ENCODE measurements at places on chromosomes 13 and 19.

DNA sequence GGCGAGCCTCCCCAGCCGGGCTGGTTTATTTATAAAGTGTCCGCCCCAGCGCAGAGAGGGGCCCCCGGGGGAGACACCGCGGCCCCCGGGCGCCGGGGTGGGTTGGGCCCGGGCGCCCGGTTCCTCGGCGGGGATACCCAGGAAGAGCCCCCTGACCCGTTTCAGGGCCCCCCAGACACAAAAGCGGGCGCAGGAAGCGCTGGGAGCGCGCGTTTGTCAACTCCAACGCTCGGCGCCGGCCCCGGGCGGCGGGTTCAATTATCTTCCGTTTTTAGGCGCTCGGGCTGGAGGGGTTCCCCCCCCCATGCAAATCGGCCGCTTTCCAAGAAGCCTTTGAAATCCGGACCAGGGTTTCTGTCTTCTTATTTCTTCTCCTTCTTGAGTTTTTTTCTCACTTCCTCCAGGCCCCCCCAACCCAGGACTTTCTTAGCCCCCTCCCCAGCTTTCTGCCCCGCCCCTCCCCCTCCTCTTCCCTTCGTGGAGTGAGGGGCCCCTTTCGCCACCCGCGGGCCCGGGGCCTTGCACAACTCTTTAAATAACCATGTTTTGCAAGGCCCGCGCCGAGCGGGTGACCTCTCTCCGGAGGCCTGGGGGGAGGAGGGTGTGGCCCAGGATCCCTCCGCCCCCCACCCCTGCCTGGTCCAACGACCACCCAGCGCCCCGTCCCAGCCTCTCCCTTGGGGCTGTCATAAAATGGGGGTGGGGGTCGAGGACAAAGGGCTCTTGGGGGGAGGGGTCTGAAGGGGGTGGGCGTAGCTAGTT is 935 bp downstream of the ARID3A start:
- no peak for DNase-seq

DNA sequence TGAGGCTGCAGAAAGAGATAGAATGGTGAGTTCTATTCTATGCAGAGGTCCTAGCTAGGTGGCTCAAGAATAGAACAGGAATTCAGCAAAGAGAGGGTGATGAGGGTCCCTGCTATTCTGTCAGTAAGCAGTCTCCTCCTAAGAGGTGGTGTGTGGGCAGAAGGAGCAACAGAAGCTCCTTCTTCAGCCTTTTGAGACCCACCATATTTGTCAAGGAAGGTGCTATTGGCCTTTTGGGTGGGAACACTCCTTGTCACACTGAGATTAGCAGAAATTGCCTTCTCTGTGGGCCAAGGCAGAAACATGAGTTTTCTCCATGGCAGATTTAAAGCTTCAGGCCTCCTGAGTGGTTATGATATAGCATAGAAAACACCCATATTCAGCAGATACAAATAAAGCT is 39.4 kb upstream of the RAP2A start:
- no peak for DNase-seq

DNA sequence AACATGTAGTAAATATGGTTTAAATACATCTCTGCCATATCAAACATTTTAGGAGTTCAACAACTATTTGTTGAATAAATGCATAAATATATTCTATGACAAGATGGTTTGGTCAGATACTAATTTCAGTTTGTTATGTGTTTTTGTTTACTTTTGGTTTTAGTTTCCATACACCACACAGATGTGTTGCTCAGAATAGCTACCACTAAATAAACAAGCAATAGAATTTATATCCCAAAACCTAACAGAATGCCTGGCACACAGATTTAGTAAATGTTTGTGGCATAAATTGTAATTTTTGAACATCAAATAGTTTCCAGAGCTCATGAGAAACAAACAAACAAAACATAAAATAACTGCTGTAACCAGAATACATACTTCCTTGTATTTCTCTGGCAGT is 126.8 kb upstream of the ATXN8OS start:
- no peak for DNase-seq

- no peak for DNase-seq
These were observed 5.4 kb upstream of the UBL3 start for GRCh38 chr13:29855784-29856183.

GRCh38 chr19:927780-928401 is 2.1 kb downstream of the ARID3A start:
- DNase-seq = no peak

- DNase-seq = no peak
These were observed 16.1 kb downstream of the NDFIP2 start for GRCh38 chr13:79497064-79497463.

DNA sequence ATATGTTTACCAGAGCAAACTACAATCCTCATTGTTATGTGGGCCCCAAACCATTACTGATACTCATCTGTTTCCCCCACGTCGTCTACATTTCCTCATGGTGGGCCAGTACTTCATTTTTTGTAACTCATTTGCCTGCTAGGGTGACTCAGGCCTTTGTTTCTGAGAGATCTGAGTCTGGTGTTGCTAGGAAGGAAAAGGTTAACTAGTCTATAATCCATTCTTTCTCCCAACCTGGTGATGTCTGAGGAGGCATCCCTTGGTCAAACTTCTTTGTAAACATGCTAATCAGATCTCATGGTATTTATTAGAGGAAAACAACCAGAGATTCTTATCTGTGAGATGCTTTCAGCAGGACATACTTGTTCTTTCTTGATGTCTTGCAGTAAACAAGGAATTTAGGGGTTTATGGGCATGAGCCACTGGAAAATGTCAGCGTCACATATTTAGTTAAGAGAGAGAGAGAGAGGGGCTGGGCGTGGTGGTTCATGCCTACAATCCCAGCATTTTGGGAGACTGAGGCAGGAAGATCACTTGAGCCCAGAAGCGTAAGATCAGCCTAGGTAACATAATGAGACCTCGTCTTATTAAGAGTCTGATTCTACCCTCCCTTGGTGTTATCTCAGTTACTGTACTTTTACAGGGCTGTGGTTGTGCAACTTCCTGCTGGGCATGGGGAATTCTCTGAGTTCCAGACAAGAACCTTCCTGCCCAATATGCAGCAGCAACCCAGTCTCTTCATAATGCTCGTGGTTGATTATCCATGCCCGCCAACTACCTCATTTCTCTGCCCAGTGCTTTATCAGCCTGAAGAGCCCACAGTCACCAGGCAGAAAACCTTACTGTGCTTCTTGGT is 9.7 kb upstream of the DPRX start:
- no peak for DNase-seq

- DNase-seq = no peak
These were observed 5.7 kb downstream of the ZNF574 start for GRCh38 chr19:42081584-42082203.

DNA sequence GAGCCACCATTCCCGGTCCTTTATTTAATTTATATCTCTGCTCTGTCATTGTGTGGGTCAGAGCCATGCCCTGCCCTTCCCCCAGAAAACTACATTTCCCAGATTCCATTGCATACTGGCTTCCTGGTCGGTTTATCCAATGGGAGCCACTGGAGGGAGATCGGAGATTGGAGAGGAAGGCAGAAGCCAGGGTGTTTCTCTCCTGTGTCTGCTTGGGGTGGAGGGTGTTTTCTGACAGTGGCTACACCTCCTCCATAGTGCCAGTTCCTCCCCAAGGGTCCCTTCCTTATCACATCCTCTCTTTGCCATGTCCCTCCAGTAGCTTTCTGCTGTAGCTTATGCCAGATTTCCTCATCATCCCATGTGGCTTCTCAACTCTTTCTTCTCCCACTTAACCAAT is 19.0 kb downstream of the OLFM2 start:
- no peak for DNase-seq

DNA sequence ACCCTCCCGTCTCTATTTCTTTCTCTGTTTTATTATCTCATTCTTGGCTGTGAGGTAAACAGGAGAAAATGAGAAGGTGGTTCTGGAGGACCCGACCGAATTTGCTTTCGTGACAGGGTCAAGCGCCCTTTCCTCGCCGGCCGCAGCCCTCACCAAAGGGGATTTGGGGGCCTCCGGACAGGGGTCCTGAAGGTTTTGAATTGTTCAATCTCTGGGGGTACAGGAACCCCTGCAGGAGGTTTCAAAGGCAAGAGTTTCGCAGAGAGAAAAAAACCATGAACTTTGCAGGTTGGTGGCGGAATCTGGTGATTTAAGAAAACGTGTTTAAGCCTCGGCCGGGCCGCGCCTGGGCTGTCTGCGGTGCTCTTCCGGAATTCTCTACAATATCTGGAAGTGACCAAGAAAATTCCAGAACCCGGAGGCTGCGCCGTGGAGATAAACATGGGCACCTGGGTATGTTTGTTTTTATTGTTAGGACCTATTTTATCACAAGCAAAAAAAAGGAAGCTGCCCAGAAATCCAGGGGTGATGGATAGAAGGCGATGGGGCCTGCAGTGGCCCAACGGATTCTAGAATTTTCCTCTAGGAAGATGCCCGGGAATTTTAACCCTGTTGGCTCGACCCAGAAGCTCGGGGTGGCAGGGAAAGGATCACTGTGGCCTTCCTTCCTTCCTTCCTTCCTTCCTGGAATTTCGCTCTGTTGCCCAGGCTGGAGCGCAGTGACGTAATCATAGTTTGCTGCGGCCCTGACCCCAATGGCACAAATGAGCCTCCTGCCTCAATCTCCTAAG is 14.2 kb upstream of the PTBP1 start:
- DNase-seq = no peak

DNA sequence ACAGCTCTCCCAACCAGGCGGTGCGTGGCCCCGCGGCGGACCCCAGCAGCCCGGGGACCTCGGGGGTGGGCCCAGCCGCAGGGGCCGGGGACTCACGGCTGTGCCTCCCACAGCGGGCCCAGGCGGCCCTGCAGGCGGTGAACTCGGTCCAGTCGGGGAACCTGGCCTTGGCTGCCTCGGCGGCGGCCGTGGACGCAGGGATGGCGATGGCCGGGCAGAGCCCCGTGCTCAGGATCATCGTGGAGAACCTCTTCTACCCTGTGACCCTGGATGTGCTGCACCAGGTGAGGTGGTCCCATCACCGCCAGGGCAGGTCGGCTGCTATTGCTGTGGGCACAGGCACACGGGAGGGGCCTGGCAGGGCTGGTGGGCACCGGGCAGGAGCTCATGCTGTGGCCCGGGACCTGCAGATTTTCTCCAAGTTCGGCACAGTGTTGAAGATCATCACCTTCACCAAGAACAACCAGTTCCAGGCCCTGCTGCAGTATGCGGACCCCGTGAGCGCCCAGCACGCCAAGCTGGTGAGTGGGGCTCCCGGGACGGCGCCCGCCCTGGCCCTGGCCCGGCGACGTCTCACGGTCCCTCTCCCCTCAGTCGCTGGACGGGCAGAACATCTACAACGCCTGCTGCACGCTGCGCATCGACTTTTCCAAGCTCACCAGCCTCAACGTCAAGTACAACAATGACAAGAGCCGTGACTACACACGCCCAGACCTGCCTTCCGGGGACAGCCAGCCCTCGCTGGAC is 7.3 kb downstream of the PTBP1 start:
- no peak for DNase-seq

GRCh38 chr13:95440441-95441088 is 112.0 kb upstream of the CLDN10 start:
- DNase-seq = no peak

GRCh38 chr13:110232756-110233155 is 74.2 kb downstream of the COL4A1 start:
- no peak for DNase-seq

DNA sequence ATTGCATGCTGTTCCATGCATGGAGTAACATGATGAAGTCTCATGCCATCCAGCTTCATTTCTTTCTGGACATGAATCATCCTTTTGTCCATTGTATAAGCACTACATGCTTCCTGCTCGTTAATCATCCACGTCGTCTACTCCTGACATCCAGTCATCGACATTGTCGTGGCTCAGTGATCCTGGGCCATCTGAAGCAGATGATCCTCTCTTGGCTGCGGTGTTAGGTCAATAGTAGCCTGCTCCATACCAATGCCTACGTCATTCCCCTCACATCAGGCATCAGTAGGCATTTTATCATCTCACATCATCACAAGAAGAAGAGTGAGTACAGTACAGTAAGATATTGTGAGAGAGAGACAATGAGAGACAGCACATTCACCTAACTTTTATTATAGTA is 7.9 kb upstream of the MYO16 start:
- no peak for DNase-seq

GRCh38 chr13:112392719-112393118 is 16.6 kb downstream of the SPACA7 start:
- DNase-seq = no peak

- DNase-seq = no peak
These were observed 2786.9 kb upstream of the PCDH20 start for GRCh38 chr13:64202517-64202916.

DNA sequence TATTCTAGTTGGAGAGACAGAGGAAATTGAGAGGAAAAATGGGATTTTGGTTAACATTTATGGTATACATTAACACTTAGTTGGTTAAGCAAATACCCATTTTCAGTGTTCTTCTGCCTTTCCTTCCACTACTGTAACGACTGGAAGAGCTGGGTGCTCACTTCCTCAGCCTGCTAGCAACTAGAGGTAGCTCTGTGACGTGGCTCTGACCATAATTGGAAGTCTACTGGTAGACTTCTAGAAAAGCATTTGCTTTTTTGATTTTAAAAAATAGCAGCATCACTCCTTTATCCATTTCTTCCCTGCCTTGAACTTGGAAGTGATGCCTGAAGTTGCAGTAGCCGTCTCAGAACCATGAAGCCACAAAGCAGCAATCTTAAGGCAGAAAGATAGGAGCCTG is 15.9 kb downstream of the NHLRC3 start:
- DNase-seq = no peak

Data from T-cell (primary cell).